Stimulated activated CD8-positive, alpha-beta memory T cell treated with anti-CD3 and anti-CD28 coated beads, Interleukin-7, amount 100 ng/mL, for 24 hours (primary cell): ENCODE measurements at places on chromosomes 12 and 14.

- DNase-seq = no peak
Measured at GRCh38 chr12:74903522-74903921, 306.1 kb downstream of the KCNC2 start.

GRCh38 chr14:25406818-25407217, 356.9 kb upstream of the STXBP6 start:
- DNase-seq = no peak

DNA sequence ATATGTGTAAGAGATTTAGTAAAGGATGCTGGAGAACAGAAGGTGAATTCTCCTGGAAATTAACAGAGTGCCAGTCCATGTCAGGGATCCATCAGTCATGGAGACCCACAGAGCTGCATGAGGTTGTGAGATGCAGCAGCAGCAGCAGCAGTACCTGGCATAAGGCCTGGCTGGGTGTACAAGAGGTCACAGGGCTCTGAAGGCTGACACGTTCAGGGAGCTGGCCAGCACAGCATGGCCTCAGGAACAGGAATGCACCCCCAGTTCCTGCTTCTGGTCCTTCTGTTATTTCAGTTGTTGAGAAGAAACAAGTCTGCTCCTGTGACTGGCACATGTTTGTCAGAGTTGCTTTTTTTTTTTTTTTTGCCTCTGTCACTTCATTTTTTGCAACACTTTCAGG, 210.8 kb downstream of the CNTN1 start:
- DNase-seq = no peak

DNA sequence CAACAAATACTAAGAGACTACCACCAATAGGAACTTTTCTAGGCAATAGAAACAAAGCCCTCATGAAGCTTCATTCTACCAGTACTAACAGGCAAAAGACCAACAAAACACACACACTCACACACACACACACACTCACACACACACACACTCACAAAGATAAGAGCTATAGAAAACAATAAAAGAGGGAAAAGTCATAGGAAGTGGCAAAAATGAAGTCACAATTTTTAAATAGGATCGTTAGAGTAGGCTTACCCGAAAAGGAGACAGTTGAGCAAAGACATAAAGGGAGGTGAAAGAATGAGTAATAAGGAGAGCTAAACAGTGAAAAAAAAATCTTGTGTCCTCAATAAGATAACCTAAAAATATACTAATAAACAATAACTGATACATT, 66.5 kb downstream of the C2CD5 start:
- DNase-seq = no peak

- DNase-seq = no peak
Measured at GRCh38 chr12:131345521-131346436, 365.1 kb upstream of the SFSWAP start.

DNA sequence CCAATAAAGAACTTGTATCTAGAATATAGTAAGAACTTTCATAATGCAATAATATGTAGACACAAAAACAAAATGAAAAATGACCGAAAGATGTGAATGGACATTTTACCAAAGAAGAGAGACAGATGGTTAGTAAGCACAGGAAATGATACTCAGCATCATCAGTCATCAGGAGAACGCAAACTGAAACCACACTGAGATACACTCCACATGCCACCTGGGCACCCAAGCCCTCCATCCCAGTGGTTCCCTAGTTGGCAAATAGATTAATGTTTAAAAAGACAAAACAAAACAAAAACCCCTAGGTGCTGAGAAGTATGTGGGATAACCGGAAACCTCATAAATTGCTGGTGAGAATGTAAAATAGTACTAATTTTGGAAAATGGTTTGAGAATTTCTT, 26.8 kb upstream of the VPS33A start:
- no peak for DNase-seq

GRCh38 chr12:70609739-70610491, 27.3 kb downstream of the PTPRB start:
- no peak for DNase-seq

DNA sequence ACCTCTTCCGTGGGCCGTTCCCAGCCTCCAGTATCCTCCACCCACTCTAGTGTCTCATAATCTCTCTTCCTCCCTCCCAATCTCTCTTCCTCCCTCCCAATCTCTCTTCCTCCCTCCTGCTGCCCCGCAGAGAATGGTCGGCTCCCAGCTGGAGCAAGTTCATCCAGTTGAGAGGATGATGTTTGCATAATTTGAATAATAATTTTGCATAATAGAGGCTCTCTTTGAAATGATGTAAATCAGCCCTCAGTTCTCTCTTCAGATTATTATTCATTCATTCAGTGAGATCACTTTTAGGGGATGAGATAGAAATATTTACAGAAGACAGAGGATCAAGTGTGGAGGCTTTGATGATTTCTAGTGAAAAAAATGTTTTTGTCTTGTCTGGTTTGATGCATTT, 125.0 kb downstream of the PTPN11 start:
- no peak for DNase-seq

DNA sequence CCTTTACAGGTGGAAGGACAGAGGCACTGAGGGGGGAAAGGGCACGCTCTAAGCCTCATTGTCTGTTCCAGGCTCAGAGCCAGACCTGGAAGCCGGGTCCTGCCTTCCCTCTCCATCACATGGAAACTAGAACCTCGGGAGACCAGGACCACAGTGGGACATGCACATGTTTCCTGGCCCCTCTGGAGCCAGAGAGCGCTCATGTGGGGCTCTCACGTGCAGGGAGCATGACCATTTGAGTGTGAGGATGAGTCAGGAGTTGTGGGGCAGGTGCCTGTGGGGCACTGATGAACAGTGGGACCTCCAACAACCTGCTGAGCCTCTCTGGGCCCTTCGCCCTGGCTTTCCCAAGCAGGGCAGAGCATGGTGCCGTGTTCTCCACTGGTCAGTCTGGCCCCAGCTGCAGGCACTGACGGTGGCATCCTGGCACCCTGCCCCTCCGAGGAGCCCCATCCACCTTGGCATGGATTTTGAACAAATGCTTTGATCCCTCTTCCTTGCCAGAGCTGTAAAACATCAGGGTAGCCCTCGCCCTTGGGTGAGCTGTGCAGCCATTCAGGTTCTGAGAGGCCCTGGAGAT, 100.2 kb downstream of the RIN3 start:
- DNase-seq = no peak

DNA sequence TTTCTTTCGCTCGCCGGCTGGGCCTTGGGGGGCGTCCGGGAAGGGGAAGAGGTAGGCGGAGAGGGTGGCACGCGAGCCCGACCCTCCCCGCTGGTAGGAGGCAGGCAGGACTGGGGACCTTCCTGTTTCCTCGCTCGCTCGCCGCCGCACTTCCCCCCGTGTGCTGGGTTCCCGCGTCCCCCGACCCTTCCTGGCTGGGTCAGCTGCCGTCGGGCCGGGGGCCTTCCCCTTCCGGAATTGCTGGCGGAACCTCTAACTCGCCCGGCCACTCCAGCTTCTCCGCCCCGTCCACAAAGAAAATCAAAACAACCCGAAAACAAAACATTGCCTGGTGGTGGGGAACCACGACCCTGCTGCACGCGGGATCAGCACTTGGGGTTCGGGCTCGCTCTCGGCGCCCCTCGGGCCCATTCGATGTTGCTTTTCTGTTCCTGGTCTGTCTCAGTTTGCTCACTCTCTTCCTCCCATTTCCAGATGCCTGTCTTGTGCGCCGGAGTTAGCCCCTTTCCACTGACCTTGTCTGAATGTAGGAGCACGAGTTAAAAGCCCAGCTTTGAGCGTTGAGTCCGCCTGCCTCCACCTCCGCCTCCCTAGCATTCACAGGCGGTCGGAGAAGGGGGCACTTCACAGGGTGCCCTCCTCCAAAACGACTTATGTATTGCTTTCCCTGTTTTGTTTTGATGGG, 581 bp downstream of the PAPOLA start:
- DNase-seq = no peak

DNA sequence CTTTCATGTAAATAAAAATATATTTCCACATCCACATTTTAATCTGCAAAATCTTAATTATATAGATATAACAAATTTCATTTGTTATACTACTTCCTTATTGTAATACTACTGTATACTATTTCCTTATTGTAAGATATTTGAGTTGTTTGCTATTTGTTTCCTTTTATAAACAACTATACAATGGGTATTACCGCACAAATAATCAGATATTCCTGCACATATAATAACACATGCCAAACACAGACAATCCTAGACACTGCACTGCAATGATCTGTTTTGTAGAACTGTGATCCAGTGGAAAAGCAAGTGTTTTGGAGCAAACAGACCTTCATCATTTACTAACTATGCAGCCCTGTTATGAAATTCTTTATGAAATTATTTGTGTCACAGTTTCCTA, 30.5 kb downstream of the PRKD1 start:
- DNase-seq = no peak

DNA sequence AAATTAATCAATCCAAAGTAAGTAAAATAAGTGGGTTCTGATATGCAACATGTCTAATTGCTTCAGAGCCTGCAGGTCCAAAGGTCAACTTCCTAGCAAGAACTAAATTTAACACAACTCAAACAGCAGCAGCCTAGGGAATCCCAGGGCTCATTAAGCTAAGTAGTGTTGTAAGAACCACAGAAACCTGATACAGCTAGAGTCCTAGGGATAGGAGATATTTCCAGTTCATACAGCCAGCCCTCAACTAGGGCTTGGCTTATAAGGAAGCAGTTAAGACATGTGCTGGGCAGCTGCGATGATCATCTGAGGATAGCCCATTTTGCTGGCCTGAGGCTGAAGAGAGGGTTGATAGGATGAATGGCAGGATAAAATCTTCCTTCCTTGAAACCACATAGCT, at the start of gene OR4Q3:
Gene OR4Q3 (plus strand): TSS at position 316 of the 400 bp plus-strand sequence.
- DNase-seq = no peak

- no peak for DNase-seq
Measured at GRCh38 chr12:94761559-94761958, 111.2 kb upstream of the TMCC3 start.

DNA sequence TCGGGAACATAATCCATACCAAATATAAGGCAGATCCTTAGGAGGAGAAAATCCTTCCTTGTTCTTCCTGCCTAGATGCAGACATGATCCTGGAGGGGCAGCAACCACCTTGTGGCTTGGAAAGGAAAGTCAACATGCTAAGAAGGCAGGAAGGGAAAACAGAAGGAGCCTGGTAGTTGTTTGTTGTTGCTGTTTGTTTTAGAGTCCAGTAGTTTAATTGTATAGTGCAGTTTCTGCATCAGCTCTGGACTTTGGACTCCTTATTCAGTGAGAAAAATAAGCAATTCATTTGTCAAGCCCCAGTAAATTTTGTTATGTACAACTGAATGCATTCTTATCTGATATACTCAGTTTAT, 45.7 kb upstream of the APPL2 start:
- DNase-seq = no peak

DNA sequence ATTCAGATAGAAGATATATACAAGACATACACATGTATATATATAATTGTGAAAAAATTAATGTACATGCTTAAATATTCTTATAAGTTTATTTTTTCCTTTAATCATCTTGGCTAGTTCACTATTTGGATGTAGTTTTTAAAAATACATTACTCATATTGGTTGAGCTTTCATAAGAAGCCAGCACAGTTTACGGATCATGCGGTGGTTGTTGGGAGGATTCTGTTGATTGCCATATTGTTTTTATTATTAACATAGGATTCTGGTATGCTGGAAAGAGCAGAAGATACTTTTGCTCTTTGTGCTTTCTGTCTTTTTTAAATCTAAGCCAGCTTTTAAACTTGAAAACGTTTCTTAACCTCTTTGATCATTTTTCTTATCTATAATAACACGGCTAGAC, 163.4 kb downstream of the OTOGL start:
- DNase-seq = no peak

DNA sequence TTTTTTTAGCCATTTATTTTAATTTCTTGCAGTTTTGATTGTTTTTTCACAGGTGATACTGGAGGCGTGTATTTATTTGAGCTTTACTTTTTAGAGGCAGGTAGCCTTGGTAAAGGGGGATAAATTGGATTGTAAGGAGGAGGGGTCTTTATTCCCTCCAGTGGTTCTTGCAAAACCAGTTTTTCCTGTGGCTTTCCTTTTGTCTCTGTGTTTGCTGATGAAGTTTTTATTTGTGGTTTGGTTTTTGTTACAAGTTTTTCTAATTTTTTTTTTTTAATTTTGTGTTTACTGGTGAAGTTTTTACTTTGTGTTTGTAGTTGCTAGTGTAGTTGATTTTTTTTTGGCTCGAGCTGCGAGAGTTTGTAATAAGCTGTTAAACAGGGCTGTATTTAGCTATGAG, 278.5 kb downstream of the PRKD1 start:
- DNase-seq = no peak

DNA sequence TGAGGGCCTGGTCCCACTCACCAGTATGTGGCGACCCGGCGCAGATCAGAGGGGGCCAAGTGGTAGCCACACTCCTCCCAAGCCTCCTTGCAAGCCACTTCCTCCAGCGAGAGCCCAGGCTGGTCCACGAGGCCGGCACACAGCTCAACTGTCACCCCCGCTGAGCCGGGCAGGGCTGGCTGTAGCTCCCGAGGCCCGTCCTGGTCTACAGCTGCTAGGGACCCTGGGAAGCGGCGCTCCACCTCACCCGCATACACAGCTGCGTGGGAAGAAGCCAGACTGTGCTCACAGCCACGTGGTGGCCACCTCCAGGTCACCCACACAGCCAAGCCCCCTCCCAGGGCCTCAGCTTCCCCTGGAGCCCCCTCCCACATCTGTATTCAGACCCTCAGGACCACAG, 4.6 kb downstream of the NUDT14 start:
- no peak for DNase-seq

DNA sequence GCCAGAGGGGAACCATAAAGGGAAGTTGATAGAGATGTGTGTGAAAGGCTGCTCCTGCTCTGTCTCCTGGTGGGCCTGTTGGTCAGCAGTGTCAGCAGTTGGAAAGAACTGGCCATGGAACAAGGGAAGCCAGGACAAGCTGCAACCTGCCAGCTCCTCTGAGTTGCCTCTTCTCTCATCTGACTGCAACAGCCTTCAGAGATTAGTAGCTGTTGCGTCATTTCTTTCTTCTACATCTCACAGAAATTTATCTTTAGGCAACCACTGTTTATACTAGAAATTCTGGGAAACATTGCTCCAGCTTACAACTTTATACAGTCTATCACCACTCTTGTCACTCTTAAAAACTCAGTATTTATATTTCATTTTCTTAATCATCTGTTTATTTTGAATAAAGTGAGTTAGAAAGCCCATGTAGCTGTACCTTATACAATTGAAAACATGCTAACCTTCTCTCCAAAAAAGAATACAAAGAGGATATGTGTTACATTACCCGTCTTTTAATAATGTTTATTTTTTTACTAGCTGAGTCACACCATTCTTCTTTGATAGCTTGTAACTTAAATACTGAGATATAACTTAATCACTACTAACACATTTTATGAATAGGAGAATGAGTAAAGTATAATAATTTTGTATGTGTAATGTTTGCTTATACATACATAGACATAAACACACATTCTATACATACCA, 224.2 kb downstream of the LRFN5 start:
- DNase-seq = no peak
